ENCODE measurements at places on chromosomes 1 and 21.

DNA sequence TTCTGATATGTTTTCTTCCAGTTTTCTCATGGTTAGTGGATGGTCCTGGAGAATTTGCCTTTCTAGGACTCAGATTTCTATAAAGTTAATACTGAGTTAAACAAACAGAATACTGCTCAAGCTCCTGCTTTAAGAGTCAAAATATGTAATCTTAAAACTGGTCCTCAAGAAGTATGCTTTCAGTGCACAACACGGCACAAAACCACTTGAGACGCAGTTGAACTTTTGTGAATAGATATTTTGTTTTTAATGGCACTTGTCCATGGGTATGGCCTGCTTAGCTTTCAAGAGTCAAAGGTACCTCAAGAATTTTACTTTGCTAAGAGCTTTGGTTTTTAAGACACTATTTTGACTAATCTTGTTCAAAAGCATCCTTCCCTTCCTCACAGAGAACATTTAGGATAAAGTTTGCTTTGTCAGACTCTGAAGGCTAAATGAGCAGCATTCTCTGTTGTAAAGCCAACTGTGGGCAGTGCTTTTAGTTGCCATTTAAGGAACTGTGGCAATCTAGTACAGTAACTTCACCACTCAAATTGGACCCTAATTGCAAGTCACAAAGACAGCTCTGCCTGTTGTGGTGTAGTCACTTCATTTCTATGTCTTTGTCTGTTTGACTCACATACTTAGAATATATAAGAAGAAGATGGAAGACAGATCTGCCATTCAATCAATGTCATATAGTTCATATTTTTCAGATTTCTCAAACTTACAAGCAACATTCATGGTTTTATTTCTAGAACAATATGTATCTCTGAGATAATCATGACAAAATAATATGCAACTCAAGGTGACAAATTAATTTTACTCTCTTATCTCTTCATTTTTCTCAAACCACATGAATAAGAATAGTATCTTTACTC, 28.8 kb downstream of the SAMD13 start:
- DNase-seq: no peak

- no peak for DNase-seq
Measured at GRCh38 chr21:43774163-43774562, 1.9 kb downstream of the CSTB start.

GRCh38 chr1:230288641-230289349, 137.3 kb downstream of the PGBD5 start:
- DNase-seq: no peak

DNA sequence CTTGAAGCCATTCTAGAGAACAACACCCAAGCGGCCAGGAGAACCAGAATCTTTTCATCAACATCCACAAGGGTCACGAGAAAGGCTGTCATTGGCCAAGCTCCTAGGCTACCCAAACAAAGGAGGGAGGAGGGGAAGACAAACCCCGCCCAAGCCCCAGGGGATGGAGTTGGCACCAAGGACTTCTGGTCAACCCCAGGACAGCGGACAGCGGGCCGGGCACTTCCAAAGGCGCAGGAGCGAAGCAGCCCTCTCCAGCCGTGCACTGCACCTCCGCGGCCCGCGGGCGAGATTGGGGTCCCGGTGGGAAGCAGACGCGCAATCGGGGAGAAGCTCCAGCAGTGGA, at the start of gene CLIC6:
Gene CLIC6 (plus strand): TSS at position 192 of the 346 bp plus-strand sequence. CDS start 395 bp downstream, outside the sequence.
- no peak for DNase-seq

DNA sequence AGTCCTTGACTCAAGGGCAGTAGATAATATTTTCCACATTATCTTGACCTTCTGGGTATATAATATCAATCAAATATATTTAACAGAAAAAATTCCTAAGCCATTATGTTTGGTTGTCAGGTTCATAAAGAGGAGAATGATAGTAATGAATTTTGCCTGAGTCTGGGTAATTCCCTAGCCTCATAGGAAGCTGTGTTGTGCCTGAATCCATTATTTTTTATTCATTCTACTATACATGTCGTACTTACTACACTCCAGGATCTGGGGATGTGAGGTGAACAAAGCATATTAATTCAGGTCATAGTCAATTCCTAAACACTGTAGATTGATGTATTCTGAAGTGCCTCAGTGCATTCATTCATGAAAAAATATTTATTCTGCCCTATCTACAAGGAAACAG, 204.2 kb downstream of the PTGER3 start:
- DNase-seq: no peak

DNA sequence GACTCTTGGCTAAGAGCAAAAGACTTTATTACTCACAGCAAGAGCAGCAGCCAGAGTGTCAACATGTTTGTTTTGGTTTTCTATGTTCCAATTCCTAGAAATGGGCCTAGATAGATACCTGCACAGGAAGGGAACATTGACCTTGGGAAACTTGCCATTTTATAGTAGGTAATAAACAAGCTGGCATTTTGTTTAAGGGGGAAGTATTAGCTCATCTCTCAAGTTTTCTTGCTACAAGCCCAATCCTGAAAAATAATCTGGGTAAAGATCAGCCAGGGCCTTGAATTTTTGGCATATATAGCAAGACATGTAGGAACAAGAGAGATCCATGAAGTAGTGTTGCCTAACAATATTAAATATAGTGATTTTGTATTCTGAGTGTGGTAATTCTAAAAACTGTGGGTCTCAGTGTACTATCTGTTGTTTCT, 51.4 kb upstream of the RGL1 start:
- no peak for DNase-seq

GRCh38 chr21:29374481-29374880, 75.8 kb downstream of the BACH1 start:
- DNase-seq: no peak

GRCh38 chr1:214709241-214709640, 106.2 kb downstream of the CENPF start:
- no peak for DNase-seq

GRCh38 chr1:200786788-200787187, 48.1 kb downstream of the CAMSAP2 start:
- DNase-seq: no peak

DNA sequence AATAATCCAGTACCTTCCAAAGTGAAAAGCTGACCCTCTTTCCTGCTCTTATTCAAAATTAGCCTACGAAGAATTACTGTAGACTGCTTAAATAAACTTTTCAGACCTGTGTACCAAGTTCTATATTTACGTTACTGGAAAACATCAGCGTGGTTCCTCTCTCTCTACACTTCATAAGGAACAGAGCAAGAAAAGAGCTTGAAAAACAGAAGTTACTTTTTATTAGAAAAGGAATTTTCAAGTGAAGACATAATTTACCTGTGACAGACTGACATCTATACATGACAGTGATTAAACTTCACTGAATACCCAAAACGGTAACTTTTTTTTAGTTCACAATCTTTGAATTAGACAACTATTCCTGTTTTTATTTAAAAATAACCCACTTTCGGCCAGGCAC, 2.7 kb downstream of the ENAH start:
- DNase-seq: no peak

DNA sequence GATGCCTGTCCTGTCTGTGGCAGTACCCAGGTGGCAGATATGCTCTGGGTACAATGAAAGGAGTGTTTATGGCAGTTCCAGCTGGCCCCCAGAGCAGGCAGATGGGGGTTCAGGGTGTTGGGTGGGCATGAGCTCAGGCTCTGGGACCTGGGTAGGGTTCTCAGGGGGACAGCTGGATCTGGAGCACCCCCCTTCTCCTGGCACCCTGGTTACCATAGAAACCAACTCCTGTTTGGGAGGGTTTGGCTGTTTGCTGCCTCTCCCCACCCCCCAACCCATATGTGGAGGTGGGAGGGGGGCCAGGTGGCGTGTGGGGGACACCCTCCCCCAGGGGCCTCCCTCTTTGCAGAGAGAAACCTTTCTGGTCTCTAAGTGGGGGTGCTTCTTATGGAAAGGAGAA, 7.1 kb downstream of the FOXO6 start:
- no peak for DNase-seq

DNA sequence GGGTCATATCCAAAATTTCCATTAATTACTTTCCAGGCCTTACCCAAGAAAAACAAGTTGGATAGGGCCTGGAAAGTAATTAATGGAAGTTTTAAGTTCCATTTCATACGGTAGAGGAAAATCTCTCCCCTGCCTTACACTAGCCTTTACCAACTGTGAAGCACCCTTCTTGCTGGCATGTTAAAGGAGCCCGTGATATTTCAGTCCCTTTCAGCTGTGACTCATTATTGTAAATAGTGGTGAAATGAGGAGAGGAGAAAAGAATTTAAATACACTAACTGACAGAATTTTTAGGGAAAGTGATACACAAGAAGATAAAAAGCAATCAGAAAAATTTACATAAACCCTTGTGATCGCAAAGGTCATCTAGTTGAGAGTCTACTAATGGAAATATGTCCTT, 20.3 kb upstream of the KAZN start:
- DNase-seq: no peak

DNA sequence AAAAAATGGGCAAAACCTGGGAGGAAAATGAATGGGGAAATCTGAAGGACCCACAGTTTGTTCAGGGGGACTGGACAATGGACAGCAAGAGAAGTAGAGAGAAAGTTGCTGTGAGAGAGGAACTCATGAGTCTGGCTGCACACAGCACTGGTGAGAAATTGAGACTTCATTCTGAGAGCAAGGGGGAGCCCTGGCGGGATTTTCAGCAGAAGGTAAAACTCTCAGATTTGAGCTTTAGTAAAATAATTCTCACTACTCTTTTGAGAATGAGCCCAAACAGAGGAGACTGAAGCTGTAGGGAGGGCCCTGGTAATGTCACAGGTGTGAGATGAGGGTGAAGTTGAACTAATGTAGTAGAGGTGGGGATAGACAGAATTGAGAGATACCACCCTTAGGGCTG, 438.6 kb downstream of the OMA1 start:
- DNase-seq: no peak

DNA sequence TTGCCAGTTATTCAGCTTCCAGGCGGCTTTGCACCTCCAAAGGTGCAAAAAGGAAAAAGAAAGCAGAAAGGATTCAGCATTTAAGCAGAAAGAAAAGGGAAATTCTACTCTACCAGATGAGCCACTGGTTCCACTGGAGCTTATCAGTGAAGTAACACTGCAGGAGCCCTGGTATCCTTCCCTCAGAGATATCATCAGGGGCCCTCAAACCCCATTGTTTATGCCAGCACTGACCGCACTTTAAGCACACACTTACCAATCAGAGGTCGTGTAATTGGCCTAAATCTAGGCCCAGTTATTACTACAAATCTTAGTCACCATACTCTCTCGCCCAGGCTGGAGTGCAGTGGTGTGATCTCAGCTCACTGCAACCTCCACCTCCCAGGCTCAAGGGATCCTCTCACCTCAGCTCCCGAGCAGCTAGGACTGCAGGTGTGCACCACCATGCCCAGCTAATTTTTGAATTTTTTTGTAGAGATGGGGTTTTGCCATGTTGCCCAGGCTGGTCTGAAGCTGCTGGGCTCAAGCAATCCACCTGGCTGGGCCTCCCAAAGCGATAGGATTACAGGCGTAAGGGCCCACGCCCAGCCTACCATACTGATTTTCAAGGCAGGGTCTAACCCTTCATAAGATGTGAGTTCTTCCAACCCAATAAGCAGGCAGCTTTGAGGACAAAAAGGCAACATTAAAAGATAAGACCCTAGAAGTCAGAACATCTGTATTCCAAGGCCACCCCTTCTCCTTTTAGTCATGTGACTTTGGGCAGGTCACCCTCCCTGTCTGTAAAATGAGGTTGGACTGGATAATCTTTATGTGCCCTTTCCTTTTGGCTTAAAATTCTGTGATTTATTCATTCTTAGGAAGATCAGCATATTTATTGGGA, 125.3 kb downstream of the SYT2 start:
- DNase-seq: no peak

- DNase-seq: no peak
Measured at GRCh38 chr21:20313013-20313412, 685.2 kb upstream of the NCAM2 start.

DNA sequence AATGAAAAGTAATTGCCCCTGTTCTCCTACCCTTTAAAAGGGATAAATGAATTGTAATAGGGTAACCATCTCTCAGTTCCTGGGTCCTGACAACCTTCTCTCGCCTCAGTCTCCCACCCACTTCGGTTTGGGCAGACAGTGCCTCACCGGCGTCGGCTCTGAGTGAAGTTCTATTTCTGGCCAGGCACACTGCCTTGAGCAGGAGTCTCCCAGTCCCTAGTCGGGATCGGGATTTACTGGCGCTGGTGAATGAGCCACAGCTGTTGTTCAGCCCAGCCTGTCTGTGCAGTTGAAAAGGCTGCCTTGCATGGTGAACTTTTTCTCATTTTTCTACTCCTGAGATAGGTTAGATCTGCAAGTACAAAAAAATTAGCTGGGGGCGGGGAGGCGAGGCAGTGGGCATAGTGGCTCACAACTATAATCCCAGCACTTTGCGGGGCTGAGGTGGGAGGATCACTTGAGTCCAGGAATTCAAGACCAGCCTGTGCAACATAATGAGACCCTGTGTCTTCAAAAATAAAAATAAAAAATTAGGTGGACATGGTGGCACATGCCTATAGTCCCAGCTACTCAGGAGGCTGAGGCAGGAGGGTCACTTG, 7.4 kb downstream of the PLEKHM2 start:
- no peak for DNase-seq

DNA sequence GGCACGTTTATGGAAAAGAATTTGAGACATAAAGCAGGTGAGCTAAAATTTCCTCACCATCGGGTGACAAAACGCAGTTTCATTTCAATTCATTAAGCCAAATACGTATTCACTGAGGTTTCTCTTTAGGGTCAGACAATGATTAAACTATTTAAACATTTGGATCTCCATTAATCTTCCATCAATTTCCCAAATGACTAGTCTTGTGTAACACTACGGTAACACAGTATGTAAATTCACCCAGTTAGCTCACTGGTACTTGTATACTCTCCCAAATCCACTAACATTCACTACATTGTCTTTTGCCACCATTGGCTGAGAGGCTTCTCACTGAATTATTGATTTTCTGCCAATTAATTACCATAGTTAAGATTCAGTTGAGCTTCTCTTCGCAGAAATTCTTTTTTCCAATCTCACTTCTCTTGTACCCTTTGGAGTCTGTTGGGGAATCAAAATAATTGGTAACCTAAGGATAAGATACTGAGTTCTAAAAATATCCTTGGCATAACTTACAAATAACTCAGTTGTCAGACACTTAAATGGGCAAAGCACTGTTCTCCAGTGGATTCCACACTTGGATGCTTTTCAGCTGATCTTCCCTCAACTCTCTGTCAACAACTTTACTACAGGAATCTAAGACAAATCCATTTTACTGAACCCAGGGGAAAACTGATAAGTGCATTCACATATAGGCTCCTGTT, 40.7 kb downstream of the SIPA1L2 start:
- DNase-seq: no peak

DNA sequence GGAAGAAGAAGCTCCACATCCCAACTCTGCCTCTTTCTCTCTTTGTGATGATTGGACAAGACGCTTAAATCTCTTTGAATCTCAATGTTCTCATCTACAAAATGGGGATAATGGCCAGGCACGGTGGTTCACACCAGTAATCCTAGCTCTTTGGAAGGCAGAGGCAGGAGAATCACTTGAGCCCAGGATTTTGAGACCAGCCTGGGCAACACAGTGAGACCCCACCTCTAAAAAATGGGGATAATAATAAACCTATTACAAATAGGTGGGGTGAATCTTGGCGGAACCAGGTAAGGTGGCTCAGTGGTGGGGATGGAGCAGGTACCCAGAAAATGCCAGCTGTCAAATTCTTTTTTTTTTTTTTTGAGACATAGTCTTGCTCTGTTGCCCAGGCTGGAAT, 29.4 kb upstream of the ARHGEF10L start:
- DNase-seq: no peak

Measured in foreskin fibroblast (primary cell).